ENCODE measurements at places on chromosomes 13 and 19. TPM values are rescaled to one million over a fixed set of nuclear protein-coding genes. Genes with fewer than 3 reads are reported as not detected.

DNA sequence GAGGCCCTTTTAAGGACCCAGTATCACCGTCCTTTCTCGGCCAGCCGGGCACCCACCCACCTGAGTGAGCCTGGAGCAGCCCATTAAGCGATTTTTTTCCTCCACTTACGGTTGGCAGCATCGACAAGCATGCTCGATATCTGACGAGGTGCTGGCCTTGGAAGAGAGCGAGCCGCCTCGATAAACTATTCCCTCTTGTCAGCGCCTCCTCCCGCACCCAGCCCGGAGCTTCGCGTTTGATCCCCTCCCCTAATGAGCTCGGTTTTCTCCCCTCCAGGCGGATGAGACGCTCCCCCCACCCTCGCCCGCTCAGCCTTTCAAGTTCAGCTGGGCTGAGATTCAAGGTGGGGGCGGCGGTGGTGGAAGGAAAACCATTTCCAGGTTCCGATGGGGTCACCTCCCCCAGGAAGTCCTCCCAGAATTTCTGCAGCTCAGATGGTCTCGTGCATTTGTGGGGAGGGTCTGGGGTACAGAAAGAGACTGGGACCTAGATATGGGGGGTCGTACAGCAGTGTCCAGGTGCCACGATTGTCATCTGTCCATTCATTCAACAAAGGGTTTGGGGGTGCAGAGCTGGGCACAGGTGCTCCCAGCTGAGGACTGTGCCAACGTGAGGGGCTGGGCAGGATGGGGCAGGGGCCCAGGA lies 18.9 kb upstream of the ONECUT3 start:
- no peaks in the 10 kb centered on the region for H3K4me1 ChIP-seq
- no peak for DNase-seq
- no peaks in the 10 kb centered on the region for H3K36me3 ChIP-seq

- no peak overlapping the region for H3K4me3 ChIP-seq
- peak; percentile 87 for DNase-seq
- peaks cover 7% of the 10 kb centered on the region for H3K4me1 ChIP-seq
These were observed 9.8 kb upstream of the ZNF627 start for GRCh38 chr19:11587302-11587974.

GRCh38 chr13:26721251-26722121 lies 39.1 kb downstream of the GPR12 start:
- H3K36me3 ChIP-seq, result no peaks in the 10 kb centered on the region
- peak; percentile 59 for DNase-seq
- H3K27me3 ChIP-seq, result no peaks in the 10 kb centered on the region

The ZNF536 gene
- total RNA-seq, result not detected

- H3K4me1 ChIP-seq, result no peaks in the 10 kb centered on the region
- H3K27me3 ChIP-seq, result no peaks in the 10 kb centered on the region
- no peaks in the 10 kb centered on the region for H3K36me3 ChIP-seq
- no peak overlapping the region for H3K4me3 ChIP-seq
These were observed 1029.6 kb downstream of the PCDH9 start for GRCh38 chr13:66200555-66200954.
